Renal cortical epithelial cell (primary cell): ENCODE measurements at places on chromosomes 16 and 17.

DNA sequence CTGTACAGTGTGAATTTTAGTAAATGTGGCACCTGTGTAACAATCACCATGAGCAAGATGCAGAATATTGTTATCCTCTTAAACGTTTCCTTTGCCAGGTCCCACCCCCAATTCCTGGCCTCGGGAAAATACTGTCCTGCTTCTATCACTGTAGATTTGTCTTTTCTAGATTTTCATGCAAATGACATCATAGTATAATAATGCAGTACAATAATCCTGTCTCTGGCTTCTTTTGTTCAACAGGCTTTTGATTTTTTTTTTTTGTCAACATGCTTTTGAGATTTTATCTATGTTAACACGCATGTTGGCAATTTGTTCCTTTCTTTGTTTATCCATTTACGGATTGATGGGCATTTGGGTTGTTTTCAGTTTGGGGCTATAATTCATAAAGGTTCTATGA is 20.4 kb upstream of the HEATR3 start:
- DNase-seq: no peak

DNA sequence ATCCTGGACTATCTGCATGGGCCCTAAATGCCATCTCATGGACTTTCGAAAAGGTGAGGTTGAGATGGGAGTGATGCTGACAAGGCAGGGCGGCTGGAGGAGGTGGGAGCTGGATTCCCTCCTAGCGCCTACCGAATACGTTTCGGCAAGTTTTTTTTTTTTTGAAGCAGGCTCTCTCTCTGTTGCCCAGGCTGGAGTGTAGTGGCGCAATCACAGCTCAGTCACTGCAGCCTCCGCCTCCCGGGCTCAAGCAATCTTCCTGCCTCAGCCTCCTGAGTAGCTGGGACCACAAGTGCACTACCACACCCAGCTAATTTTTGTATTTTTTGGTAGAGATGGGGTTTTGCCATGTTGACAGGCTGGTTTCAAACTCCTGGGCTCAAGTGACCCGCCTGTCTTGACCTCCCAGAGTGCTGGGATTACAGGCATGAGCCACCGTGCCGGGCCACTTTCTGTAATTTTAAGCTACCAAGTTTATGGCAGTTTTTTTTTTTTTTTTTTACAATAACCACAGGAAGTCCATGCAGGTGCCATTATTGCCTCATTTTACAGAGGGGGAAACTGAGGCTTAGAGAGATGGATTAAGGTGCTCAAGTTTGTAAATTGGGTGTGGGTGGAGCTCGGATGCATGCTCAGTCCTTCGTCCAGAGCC is 246.4 kb downstream of the PRKCA start:
- no peak for DNase-seq

- DNase-seq: no peak
Measured at GRCh38 chr16:2596747-2597559, 59.1 kb downstream of the PDPK1 start.

GRCh38 chr16:55002419-55002818 is 71.8 kb downstream of the IRX5 start:
- DNase-seq: no peak

GRCh38 chr17:21190078-21190477 is 23.9 kb downstream of the TMEM11 start:
- no peak for DNase-seq
